Right forelimb (tissue), 1 donor: ENCODE measurements at places on chromosomes 6 and 20.

DNA sequence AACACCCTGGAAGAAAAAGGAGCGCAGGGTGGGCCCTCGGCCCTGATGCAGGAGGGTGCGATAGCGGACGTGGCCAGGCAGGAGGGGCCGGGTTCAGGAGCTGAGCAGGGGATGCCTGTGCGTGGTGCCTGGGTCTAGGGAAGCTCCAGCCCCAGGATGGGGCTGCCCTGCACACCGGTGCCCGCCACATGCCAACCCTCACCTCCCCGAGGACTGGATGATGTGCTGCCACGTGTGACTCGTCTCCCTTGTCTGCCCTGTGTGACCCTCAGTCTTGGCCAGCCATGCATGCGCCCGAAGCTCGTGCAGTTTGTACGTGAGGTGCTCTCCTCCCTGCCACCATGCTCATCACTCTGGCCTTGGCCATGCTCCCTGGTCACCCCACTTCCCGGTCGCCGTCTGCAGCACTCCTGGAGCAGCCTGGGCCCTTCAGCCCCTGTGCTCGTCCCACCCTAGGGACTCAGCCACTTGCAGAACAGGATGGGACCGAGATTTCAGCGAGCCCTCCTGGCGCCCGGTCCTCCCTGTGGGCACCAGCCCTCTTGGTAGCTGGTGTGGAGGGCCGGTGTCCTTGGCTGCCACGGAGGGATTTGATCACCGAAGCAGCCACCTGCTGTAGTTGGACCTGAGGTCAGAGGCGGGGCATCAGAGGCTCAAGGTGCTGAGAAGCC is 4.3 kb upstream of the COL20A1 start:
- no peak for DNase-seq

DNA sequence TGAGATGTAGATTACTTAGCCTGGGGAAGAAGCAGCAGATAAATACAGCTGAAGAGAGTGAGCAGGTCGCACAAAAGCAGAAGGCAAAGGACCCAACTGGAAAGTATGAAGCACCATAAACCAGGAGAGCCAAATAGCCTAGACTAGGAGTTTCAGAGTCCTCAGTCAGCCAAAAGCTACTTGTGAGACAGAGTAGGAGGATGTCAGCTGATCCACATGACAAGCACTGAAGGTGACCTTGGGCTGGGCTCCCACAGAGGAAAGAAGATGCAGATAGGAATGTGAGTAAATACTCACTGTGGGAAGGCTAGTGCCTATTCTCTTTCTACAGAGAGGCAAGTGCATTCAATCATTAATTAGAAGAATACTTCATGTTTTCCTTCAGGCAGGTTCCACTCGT is 274.0 kb upstream of the POU3F2 start:
- no peak for DNase-seq

DNA sequence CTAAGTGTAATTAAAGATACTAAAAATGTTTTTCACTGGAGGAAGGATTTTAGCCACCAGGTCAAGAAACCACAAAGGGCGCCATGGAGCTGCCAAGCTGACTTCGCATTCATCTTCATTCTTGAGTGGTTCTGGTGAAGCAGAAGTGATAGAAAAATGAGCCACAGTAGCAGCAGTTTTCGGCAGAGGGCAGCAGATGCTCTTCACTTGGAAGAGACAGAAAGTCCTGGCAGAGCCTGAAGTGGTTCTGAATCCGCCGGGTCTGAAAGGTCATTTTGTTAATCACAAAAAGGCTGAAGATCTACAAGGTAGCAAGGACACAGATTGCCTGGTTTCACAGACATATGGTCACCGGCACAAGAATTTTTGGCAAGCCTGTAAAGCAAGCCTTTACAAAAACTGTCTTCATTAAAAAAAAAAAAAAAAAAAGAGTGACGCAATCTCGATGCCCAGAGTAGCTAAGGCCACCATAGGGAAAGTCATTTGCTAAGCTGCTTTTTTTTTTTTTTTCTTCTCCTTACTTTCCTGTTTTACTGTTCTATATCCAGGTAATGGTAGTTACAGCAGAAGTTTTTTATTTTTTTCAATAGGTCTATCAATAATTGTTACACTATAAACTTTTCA is 345.1 kb upstream of the AGPAT4 start:
- no peak for DNase-seq

GRCh38 chr20:14657266-14658005 is 320.0 kb upstream of the FLRT3 start:
- no peak for DNase-seq

GRCh38 chr20:56685879-56686278 is 56.8 kb downstream of the TFAP2C start:
- DNase-seq = no peak

GRCh38 chr6:142014515-142014914 is 118.2 kb upstream of the GJE1 start:
- no peak for DNase-seq

DNA sequence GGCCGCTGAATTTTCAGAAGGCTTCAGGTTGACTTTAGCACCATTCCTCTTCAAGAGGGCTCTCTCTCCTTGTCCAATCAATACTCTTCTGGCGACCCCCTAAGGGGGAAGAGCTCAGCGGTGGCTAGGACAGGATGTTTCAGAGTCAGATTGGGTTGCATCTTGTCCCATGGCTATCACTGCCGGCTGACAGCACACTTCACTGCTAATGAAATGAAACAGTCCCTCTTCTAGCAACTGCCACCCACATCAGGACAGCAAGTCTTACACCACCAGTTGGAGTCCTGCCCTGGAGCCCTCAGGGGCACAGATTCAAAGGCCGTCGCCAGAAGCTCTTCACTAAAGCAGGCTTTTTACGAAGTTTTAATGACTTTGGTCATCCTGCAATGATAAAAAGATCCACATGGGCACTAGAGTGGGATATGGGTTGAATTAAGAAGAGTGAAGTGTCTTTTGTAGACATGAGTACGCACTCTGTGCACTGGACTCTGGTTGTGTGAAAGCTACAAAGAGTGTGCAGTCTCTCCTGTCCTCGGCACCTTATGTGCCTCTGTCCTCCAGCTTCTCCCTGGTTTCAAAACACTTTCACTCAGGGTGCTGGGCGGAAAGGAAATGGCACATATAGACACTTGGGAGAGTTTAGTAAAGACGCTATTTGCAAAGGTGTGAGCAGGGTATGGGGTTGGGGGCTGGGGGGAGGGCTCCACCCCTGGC is 66.1 kb upstream of the SLC22A16 start:
- no peak for DNase-seq

- DNase-seq = no peak
Observed at GRCh38 chr6:33049323-33050013, 24.0 kb downstream of the HLA-DPA1 start.

DNA sequence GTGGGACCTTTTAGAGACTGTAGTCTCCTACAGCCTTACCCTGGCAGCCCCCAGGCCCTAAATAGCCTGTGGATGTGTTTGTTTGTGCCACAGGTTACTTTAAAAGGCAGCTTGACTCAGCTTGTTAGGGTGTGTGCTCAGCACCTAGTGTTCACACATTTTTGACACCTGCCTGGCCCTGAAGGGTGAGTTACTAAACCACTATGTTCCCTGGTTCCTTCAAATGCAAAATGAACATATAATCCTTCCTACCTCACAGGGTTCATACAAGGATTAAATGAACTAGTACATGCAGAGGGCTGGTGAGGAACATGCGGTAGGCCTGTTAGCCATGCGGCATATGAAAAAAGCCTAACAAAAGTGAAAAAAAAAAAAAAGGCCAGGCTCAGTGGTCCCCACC is 14.9 kb upstream of the TFAP2C start:
- no peak for DNase-seq

- DNase-seq = no peak
Observed at GRCh38 chr6:10219510-10219909, 195.4 kb downstream of the TFAP2A start.

DNA sequence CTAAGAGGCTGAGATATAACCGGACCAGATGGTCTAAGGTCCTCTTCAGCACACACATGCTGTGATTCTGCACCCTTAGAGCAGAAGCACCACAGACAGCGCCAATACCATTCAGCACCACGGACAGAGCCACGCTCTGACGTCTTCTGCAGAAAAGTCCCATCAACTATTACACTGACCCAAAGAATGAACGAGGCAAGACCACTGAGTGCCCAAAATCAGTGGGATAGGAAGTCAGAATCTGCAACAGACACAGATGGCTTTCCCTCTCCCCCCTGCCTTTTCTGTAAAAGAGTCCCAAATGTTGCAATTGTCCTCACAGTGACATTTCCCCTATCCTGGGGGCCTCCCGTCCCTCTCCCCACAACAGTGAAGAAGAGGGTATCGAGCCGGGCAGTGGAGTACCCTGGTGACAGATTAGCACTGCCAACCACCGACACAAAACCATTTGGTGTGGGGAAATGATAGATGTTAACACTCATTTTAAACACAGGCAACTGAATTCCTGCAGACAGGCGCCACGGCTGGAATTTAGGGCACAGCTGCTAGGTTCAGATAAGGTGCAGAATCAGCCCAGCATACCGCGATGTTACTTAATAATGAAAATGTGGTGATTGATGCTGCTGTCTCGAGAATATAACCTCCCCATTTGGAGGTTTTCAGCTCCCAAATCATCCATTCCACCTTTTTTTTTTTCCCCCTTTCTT is 66.6 kb upstream of the CTNNBL1 start:
- DNase-seq = peak; percentile 79

DNA sequence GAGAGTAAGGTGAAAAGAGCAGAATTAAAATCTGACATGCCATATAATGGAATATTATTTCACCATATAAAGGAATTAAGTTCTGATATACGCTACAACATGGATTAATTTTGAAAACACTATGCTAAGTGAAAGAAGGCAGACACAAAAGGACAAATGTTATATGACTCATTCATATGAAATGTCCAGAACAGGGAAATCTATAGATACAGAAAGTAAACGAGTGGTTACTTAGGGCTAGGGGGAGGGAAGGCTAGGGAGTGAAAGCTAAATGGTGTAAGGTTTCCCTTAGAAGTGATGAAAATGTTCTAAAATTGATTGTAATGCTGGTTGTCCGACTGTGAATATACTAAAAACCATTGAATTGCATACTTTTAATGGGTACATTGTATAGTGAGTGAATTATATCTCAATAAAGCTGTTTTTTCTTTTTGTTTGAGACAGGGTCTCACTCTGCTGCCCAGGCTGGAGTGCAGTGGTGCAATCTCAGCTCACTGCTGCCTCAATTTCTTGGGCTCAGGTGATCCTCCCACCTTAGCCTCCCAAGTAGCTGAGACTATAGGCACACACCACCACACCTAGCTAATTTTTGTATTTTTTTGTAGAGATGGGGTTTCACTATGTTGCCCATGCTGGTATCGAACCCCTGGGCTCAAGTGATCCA is 8.2 kb downstream of the PRPH2 start:
- no peak for DNase-seq

DNA sequence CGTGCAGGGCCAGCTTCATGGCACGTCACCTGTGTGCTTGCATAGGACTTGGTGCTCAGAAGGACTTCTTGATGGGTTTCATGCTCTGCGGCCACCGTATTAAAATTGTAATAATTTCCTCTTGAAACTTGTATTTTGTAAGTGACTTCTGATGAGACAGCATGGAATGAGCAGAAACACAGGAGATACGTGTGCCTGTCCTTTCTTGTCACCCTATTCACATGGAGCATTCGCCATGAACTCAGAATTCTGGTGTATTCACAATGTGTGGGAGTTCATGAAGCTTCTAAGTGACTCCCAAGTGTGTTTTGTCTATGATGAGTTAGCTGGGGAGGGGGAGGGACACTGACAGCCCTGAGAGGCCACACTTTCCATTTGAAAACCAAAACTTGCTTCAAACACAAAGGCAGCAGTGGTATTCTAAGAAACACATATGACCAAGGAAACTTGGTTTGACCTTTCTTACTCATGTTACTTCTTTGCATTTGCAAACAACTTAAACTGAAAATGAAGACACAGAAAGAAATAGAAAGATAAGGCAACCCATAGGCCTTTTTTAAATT is 92.1 kb upstream of the NEDD9 start:
- DNase-seq = no peak

GRCh38 chr6:141359953-141360352 is 772.8 kb upstream of the GJE1 start:
- no peak for DNase-seq
